ENCODE measurements at places on chromosomes 1 and 21.

DNA sequence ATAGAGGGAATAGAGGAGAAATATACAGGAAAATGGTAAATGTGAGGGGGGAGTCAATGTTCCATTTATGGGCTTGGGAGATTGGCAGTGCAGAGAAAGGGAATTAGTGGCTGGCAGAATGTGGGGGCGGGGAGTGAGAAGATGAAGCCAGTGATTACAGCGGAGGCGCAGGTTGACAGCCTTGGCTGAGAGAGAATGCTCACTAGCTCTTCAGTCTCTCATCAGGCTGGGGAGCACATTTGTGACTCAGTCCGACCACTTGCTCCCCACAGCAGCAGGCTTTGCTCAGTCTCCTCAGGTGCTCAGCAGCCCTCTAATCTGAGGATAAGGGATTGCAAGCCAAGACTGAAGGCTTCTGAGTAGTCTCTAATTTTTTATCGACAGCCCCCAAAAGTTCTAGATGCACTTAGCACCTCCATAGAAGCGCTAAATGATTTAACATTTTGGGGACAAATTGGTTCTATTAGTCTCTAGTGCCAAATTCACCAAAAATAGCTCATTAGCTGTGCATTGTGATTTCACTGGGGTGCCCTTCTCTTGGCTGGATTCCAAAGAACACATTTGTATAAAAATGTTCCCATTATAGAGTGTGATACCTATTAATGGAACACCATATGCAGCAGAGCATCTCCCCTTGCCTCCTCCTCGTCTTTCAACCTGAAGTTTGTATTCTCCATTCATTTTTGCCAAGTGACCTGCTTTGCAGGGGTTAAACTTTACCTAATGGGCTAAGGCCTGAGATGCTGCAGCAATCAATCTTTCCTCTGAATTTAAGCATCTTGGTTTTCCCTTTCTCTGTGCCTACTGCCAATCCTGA lies 191.8 kb downstream of the ZNF326 start:
- no peak overlapping the region for H3K27ac ChIP-seq
- DNase-seq, result no peak
- H3K27me3 ChIP-seq, result peaks cover 5% of the 10 kb centered on the region
- H3K4me3 ChIP-seq, result no peak overlapping the region
- no peaks in the 10 kb centered on the region for H3K4me1 ChIP-seq

- peaks cover 5% of the 10 kb centered on the region for H3K4me1 ChIP-seq
- H3K27ac ChIP-seq, result no peak overlapping the region
- H3K4me3 ChIP-seq, result no peak overlapping the region
- H3K36me3 ChIP-seq, result no peaks in the 10 kb centered on the region
- no peaks in the 10 kb centered on the region for H3K27me3 ChIP-seq
These were observed 1.1 kb upstream of the PLCH2 start for GRCh38 chr1:2474933-2475371.

DNA sequence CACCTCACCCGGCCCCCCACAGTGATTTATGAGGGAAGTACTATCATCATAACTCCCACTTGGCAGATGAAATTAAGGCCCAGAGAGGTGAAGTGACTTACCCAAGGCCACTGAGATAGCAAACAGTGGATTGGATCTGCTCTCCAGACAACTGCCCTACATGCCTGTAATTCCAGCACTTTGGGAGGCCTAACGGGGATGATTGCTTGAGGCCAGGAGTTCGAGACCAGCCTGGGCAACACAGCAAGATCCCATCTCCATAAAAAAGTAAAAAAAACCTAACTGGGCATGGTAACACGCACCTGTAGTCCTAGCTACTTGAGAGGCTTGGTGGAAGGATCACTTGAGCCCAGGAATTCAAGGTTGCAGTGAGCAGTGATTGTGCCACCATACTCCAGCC lies 14.2 kb upstream of the RNF19B start:
- no peak overlapping the region for H3K4me3 ChIP-seq
- H3K27me3 ChIP-seq, result no peaks in the 10 kb centered on the region
- no peak for DNase-seq
- no peak overlapping the region for H3K27ac ChIP-seq
- no peaks in the 10 kb centered on the region for H3K36me3 ChIP-seq

DNA sequence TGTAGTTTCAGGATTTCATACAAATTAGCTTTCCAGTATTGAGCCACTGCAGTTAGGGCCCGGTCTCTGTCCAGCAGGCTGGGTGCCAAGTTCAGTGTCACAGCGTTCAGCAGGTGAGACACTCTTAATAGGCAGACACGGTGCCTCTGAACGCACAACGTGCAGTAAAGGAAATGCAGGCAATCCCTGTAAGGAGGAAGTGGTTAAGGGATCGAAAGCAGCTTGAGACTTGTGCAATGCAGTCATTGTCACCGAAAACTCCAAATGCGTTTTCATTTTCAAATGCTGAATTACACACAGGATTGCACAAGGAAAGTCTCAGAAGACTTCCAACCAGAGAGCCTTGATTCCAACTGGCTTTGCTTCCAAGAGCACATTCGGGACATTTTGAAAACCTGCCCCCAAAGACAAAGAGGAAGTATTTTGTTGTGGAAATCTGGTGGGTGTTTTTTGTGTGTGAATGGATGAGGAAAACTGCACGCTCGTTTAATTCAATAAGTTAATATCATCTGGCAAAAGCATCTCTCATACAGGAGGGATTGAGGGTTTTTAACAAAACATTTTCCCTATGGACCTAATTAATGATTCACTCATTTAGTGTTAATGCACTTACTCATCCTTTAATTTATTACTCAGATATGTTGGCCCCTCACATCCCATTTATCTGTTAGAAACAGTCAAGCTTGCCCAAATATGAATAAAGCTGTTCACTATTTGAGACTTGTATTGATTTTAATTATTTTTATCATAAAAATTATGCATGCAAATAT lies 61.6 kb downstream of the PTGS2 start:
- no peaks in the 10 kb centered on the region for H3K36me3 ChIP-seq
- H3K27ac ChIP-seq, result no peak overlapping the region
- H3K27me3 ChIP-seq, result no peaks in the 10 kb centered on the region

GRCh38 chr1:109529881-109530456 lies 9.7 kb upstream of the GPR61 start:
- no peaks in the 10 kb centered on the region for H3K4me1 ChIP-seq
- no peak overlapping the region for H3K4me3 ChIP-seq
- no peaks in the 10 kb centered on the region for H3K27me3 ChIP-seq
- DNase-seq, result no peak
- no peaks in the 10 kb centered on the region for H3K36me3 ChIP-seq

DNA sequence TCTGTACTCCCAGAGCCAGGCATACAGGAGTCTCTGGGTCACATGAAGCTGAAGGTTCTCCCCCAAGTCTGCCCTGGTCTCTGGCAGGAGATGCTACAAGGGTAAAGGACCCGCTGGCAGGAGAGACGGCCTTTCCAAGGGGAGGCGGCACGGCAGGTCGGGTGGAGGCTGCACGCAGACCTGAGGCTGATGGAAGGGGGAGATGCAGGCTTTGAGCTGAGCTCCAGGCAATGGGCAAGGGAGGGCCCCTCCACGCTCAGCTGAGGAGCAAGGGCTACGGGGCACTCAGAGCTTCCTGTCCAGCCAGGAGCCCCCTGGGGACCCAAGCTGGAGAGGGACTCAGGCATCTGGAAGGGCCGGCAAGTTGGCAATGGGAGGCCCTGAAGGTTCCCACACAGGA lies 50.3 kb downstream of the MEGF6 start:
- no peak overlapping the region for H3K4me3 ChIP-seq
- no peaks in the 10 kb centered on the region for H3K4me1 ChIP-seq
- H3K27ac ChIP-seq, result no peak overlapping the region
- peaks cover 56% of the 10 kb centered on the region for H3K27me3 ChIP-seq

DNA sequence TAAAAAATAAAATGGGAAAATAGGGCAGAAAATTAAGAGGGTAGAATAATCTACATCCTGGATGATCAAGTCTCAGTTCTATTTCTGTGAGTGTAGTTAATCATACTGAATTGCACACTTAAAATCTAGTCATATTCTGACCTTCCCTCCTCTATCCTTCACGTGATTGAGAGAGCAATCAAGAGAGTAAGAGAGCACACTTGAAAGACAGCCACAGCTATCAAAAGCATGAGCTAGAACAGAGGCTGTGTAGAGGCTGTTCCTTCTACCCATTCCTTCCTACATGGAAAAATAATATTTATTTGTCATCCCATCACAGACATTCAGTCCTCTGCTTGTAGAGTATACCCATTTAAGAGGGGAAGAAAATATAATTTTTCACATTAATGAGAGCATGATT lies 52.4 kb downstream of the PHC2 start:
- no peak for DNase-seq
- no peaks in the 10 kb centered on the region for H3K27me3 ChIP-seq
- no peak overlapping the region for H3K27ac ChIP-seq
- H3K4me1 ChIP-seq, result peaks cover under 1% of the 10 kb centered on the region
- H3K36me3 ChIP-seq, result no peaks in the 10 kb centered on the region

DNA sequence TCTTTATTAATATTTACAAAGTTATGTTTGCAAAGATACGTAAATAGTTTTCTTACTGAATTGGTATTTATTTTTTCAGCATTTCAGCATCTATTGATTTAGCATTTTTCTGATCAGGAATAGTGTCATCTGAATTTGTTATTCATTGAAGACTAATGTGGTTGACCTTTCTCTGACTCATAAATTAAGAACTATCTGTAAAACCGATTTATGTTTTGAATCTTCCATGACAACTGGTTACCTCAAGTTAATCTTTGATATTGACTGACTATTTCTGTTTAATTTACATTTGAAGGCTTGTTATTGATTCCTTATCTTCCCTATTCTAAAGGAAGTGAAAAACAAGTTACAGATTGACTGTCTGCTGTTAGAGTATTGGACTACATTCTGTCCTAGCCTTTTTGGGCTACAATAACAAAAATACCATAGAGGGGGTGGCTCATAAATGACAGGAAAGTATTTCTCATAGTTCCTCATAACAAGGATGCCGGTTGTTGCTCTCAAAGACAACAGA lies 1131.4 kb downstream of the PLA2G4A start:
- no peak overlapping the region for H3K27ac ChIP-seq
- H3K4me1 ChIP-seq, result no peaks in the 10 kb centered on the region
- H3K4me3 ChIP-seq, result no peak overlapping the region
- H3K27me3 ChIP-seq, result no peaks in the 10 kb centered on the region
- no peak for DNase-seq
- H3K36me3 ChIP-seq, result no peaks in the 10 kb centered on the region

DNA sequence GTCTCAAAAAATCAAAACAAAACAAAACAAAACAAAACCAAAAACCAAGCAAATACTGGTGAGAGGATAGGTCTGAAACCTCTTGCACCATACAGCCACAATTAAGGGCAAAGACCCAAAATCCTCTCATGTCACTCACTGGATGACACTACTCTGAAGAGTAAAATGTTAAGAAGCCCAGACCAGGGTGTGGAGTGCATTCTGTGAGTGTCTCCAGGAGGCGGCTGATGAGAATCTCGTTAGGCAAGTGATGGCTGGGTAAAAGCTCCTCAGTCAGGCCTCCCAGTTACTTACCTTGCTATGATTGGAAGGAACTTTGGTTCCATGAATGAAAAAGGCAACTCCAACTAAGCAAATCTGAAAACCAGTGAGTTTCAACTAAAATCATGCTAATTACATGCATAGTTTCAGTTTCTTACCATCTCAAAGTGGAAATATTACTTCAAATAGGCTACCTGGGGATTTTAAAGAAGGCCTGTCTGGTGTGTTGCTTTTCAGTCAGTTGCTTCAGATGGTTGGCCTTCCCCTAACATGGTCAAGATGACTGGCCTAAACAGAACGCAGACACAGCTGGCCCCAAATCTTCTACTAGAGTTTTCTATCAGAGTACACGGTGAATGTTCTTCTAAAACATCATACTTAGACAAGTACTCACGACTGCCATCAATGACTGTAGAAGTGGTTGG lies 95.1 kb downstream of the KIAA0319L start:
- H3K27me3 ChIP-seq, result no peaks in the 10 kb centered on the region
- H3K36me3 ChIP-seq, result no peaks in the 10 kb centered on the region
- DNase-seq, result no peak
- H3K4me3 ChIP-seq, result no peak overlapping the region
- no peak overlapping the region for H3K27ac ChIP-seq

GRCh38 chr1:61102041-61102440 lies 19.7 kb downstream of the NFIA start:
- H3K36me3 ChIP-seq, result no peaks in the 10 kb centered on the region
- H3K4me1 ChIP-seq, result peaks cover 63% of the 10 kb centered on the region
- H3K27me3 ChIP-seq, result no peaks in the 10 kb centered on the region
- DNase-seq, result no peak
- H3K4me3 ChIP-seq, result peak overlapping the region; percentile 13

- H3K36me3 ChIP-seq, result no peaks in the 10 kb centered on the region
- no peaks in the 10 kb centered on the region for H3K27me3 ChIP-seq
- no peak overlapping the region for H3K27ac ChIP-seq
- peak overlapping the region; percentile 63 for H3K4me3 ChIP-seq
- peaks cover 8% of the 10 kb centered on the region for H3K4me1 ChIP-seq
These were observed 811 bp downstream of the EXO1 start for GRCh38 chr1:241848686-241849344.

DNA sequence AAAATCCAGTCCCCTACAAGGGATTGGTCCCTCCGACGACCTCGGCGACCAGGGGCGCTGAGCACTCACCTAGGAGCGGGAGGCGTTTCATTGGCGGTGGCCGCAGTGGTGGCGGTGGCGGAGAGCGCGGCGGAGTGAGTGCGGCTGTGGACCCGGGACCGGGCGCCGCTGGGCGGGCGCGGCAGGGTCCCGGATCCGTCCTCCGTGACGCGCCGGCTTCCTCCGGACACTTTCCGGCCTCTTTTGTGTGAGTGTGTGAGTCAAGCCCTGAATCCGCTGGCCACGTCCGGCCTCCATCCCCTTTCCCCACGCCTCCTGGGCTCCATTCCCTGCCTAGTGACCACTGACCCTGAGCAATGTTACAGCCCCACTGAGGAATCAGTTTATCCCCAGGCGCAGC lies at the start of gene ADGRL4:
ADGRL4 (minus strand) TSS at position 167 of the 400 bp plus-strand sequence; CDS start at position 91, 76 bp downstream.
- peak within 1 kb of the TSS; percentile 32 for H3K4me3 ChIP-seq
- no peaks in the 10 kb centered on the region for H3K4me1 ChIP-seq
- DNase-seq, result no peak
- H3K27me3 ChIP-seq, result peaks cover 7% of the 10 kb centered on the region

- no peaks in the 10 kb centered on the region for H3K4me1 ChIP-seq
- no peak for DNase-seq
These were observed 213.7 kb upstream of the CSF3R start for GRCh38 chr1:36696261-36696940.

DNA sequence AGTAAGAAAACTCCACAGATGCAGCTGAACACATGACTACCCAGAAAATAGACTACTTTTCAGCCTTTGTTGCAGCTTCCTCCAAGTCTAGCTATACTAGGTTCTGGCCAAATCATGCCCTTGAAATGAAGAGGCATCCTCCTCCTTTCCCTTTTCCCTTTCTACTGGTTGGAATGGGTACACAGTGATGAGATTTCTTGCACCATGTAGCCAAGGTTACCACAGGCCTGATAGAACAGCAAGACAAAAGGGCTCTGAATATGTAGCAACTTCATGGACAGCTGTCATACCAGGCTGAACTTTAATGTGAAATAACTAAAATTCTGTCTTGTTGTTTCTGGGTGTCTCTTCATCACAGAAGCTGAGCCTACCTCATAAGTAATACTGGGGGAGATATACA lies 146.5 kb downstream of the PDE4B start:
- H3K27ac ChIP-seq, result no peak overlapping the region
- no peaks in the 10 kb centered on the region for H3K36me3 ChIP-seq
- no peak overlapping the region for H3K4me3 ChIP-seq
- no peaks in the 10 kb centered on the region for H3K27me3 ChIP-seq

Data from esophagus squamous epithelium (tissue), 5 donors.